Mammary epithelial cell (primary cell): ENCODE measurements at places on chromosomes 7 and 10.

GRCh38 chr7:156106107-156106426 is 293.8 kb upstream of the SHH start:
- no peak for DNase-seq

DNA sequence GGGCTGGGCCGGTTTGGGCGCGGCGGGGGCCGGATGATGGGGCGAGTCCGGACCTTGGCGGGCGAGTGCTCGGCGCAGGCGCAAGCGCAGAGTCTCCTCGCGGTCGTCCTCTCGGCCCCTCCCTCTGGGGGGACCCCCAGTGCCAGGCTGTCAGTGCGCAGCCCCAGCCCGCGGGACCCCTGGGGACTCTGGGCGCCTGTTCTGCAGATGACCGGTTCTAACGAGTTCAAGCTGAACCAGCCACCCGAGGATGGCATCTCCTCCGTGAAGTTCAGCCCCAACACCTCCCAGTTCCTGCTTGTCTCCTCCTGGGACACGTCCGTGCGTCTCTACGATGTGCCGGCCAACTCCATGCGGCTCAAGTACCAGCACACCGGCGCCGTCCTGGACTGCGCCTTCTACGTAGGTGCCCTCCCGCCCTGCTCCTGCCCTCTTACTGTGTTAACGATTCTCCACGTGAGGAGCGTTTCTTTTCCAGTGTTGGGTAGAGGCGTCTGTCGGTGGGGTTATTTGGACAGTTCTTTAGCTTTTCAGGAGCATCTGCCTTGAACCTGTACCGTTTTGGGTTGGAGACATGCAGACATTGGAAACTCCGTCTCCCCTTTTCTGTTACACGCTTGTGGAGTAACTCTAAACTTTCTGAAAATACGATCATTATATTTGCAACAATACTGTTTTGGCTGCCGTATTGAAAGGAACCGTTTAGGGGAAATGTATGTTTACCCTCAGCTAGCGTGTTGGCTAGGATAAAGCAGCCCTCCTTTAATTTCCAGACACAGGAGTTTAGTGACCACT is 706 bp downstream of the BUB3 start:
- DNase-seq: peak; percentile 69

DNA sequence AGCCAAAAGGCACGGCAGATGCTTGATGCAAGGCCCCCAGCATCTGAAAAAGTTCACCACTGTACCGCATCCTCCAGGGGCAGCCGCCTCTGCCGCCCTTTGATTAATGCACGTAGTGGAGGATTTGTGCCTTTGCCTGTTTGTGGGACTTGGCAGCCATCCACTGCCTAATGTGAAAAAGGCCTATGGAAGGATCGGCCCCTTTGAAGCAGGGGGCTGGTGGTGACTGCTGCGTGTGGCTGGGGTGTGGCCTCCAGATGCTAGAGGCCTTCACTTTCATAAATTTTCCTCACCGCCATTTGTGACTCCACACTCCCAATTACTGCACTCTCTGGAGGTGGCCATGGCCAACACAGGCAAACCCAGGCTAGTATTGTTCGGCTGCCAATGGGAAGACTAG is 226.0 kb downstream of the BMPER start:
- DNase-seq: no peak

GRCh38 chr7:78055001-78055573 is 256.5 kb downstream of the PHTF2 start:
- no peak for DNase-seq

DNA sequence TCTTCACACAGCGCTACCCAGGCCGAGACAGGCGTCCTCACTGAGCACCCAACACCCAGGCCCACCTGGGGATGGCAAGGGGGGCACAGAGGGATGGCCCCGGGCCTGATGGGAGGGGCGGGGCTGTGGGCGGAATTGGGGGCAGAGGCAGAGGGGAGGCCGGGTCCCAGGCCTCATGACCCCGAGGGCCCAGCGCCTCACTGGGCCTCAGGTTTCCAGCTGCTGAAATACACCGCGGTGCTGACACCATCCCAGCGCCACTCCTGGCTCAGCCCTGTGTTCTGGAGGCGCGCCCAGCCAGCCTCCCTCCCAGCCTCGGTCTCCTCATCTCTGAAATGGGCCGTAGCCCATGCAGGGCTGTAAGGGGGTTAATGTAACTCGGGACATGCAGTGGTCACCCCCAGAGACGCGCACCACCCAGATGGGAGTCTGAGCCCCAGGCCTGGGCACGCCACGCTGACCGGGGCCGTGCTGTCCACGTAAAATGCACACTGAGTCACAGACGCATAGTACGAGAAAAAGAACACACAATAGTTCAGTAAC is 82.3 kb downstream of the UNCX start:
- DNase-seq: no peak

DNA sequence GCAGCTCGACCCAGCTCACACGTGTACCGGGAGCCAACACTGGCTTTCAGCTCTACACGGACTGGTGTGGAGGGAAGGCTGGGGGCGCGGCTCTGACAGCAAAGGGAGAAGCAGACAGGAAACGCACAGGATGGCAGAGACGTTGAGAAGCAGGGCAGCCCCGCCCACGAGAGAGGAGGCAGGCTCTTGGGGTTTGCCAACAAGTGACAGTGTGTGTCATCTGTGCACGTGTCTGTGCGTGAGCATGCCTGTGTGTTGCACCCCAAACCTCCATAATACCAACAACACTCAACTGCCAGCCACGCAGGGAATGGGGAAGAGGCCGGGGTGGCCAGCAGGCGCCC is 64.4 kb upstream of the PDGFA start:
- no peak for DNase-seq

- no peak for DNase-seq
Observed at GRCh38 chr10:121526801-121527221, 71.4 kb downstream of the FGFR2 start.

DNA sequence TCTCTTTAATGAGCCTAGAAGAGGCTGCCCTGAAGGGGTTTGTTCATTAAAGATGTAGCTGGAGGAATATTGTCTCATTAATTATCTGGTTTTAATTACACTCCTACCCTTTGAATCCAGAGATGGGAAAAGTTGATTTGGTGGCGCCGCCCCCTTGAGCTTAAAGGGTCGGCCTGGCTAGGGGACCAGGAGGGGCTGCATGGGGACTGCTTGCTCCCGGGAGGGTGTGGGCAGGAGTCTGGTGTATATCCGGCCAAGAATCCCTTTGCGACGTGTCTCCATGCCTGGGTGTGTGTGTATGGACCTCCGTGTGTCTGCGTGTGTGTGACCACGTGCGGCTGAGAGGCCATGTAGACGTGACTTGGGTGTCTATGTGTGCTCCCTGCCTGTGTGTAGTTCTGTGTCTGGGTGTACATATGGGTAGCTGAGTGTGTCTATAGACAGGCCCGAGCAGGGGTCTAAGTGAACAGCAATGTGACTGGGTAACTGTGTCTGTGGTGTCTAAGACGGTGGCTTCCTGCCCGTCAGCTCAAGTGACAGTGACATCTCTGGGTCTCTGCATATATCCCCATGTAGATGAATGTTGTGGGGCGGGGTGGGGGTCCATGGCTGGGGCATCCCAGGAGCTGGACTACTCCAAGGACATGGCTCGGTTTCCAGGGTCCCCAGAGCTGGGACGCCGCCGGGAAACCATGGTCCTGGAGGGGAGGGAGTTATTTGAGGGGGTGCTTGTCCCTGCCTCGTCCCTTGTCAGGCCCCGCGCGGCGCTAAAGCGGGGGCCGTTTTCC is 10.7 kb downstream of the LBX1 start:
- no peak for DNase-seq

DNA sequence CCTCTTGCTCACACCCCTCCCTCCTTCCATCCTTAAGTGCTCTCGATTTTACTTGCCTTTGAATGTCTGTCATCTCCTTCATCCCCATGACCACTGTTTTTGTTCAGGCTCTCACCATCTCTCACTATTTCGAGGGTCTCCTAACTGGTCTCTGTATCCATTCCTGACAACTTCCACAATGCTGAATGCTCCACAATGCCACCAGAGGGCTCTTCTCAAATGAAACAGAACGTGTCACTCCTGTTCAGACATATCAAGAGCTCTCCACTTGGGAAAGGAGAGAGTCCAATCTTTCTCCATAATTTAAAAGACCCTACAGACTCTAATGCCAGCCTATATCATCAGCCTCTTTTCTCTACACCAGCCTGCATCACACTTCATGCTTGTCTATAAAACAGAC is 9.0 kb upstream of the SLC13A1 start:
- no peak for DNase-seq

DNA sequence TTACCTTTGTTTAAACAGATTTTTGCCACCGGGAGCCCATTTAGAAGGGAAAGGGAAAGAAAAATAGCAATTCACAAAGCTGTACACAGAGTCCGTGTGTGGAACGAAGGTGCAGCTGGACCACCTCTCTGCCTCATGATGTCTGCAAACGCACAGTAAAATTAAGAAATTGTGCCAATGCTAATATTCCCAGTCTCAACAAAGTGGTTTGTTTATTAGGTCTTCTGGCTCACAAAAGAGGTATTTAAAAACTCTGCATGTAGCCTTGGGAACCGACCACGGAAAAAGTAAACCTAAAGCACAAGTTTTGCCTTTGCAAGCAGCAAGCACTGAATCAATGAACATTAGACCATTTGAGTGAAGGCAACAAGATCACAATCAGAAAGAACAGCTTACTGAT is 57.7 kb downstream of the CREB3L2 start:
- no peak for DNase-seq

DNA sequence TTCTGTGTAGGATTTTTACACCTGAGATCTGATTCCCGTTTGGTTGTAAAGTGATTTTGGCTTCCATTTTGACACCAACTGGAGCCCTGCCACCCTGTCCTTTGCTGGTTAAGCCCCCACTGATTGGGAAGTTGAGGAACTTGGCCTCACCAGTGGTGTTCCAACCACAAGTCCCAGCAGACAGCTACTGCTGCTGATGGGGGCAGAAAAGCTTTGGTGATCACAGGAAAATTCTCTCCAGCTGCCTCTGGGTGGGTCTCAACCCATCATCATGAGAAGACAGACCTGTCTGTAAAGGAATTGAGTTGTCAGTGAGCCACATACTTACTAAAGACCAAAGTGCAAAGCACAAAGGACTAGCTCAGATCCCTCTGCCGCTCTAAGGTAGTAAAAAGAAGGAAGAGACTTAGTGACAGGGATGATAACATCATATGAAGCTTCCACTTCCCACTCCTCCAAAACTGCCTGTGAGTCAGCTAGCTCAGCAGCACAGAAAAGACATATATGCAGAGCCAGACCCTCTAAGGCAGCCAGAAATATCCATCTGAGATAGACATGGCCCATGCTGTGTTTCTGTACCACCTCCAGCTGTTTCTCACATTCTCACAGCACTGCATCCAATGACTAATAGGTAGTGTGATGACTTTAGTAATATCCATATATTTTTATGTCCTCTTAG is 22.4 kb upstream of the LRRC17 start:
- no peak for DNase-seq

DNA sequence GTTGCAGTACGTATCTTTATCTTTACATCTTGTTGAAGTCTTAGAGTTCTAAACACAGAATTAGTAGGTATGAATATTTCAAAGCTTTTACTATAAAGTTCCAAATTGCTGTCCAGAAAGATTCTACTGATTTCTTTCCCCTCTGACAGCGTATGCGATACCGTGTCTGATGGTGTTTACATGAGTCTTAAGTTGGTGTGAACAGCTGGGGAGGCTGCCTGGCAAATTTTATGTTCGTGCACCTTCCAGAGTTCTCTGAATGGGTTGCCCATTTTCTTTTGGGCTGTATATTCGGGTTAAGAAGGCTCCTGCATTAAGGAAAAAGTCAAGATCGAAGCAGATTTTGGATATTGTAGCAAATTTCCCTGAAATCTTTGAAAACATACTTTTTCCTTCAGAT is 8.3 kb downstream of the MDH2 start:
- no peak for DNase-seq

DNA sequence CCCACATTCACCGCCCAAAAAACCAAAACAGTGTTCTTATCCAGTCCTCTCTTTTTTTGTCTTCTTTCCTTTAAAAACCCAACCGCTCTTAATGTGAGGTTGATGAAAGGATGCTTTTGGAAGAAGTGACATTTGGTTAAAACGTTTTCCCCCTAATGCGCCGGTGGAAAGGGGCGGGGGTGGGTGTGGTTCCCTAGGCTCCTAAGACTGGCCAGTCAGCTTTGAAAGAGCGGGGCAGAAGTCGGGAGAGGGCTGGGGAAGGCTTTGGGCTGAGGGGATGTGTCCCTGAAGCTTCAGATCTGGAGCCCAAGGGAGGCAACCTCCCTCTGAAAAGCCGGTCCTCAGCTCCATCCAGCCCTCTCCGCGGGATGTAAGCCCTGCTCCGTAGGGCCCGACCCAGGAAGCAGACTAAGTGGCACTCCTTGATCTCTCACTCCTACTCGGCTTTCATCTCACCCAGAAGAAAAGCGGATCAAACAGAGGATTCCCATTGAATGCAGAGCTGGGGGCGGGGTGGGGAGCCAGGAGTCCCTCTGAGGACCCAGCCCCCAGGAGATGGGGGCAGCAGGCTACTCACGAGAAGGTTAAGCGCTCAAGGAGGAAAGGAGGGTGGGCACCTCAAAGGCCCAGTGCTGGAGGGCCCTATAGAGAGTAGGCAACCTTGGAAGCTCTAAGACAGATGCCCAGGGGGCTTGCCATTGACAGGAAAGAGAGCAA is 2.4 kb upstream of the EVX1 start:
- no peak for DNase-seq

GRCh38 chr7:33155811-33156210 is 26.4 kb downstream of the BBS9 start:
- DNase-seq: peak; percentile 20

- DNase-seq: peak; percentile 9
Observed at GRCh38 chr10:6299743-6300105, 97.0 kb downstream of the PFKFB3 start.

GRCh38 chr7:18583305-18583704 is 87.8 kb downstream of the HDAC9 start:
- DNase-seq: no peak

DNA sequence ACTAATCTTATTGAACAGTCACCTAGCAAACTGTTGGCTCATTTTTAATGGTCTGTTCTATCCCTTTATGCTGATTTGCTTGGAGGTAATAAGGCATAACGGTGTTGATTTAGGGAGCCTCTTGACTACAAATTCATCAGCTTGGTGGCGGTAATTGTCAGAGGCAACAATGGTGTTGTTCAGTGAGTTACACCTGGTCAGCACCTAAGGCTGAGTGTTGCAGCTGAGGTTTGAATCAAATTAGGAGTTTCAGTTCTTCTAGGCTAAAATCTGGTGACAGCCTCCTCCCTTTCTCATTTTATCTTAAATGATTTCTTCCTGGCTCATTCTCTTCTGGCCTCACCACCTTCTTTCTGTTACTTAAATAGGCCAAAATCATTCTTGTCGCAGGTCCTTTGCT is 42.3 kb upstream of the SP8 start:
- no peak for DNase-seq

- peak; percentile 86 for DNase-seq
Observed at GRCh38 chr10:34526758-34527730, 288.1 kb downstream of the PARD3 start.

DNA sequence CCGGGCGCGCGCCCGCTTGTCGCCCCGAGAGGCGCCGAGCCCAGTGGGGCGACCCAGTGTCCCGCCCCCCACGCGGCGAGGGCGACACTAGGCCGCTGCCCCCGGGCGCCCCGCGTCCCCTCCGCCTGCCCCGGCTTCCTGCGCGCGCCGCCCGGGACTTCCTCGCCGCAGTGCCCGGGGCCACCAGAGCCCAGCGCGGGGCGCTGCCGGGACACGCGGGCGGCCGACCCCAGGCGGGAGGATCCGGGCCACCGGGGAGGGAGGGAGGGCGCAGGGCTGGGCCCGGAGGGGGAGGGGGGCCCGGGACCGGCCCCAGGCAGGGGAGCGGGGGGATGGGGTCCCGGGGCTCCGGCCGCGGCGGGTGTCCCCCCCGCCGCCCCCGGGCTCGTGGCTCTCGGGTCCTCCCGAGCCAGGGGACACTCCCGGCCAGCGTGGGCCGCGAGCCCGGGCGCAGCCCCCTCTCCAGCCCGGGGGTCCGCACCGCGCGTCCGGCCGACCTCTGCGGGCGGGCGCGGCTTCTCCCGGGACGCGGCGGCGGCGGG is 435 bp upstream of the PWWP2B start:
- DNase-seq: no peak
